Activated B cell treated with CpG ODN at 0.5 μM for 24 hours (primary cell): ENCODE measurements at places on chromosomes 5 and 9. TPM values are rescaled to one million over a fixed set of nuclear protein-coding genes. Genes with fewer than 3 reads are reported as not detected.

The GCNT4 gene
- not detected in 2 replicates for total RNA-seq

The GHR gene
- total RNA-seq = not detected in 2 replicates

The SLC6A19 gene
- total RNA-seq = not detected in 2 replicates

The INSL4 gene
- total RNA-seq = not detected in 2 replicates

The PCA3 gene
- not detected in 2 replicates for total RNA-seq

The DHFR gene
- 11.1 and 12.7 TPM in 2 replicates for total RNA-seq

The OR1Q1 gene
- not detected in 2 replicates for total RNA-seq

The GBGT1 gene
- 42.2 and 49.5 TPM in 2 replicates for total RNA-seq

The PDE6A gene
- total RNA-seq = not detected in 2 replicates

The SLC28A3 gene
- not detected in 2 replicates for total RNA-seq

The EGFL7 gene
- not detected in 2 replicates for total RNA-seq

The LCP2 gene
- total RNA-seq = 7.0 and 8.5 TPM in 2 replicates

The PLEKHG4B gene
- not detected in 2 replicates for total RNA-seq

The ST6GALNAC6 gene
- 39.9 and 47.5 TPM in 2 replicates for total RNA-seq
